Mammary microvascular endothelial cell (primary cell): ENCODE measurements at places on chromosomes 2 and 18. TPM values are rescaled to one million over a fixed set of nuclear protein-coding genes. Genes with fewer than 3 reads are reported as not detected.

The C1QL2 gene
- total RNA-seq = not detected in 2 replicates

The NEU2 gene
- not detected in 2 replicates for total RNA-seq

The FOSL2 gene
- 54.4 and 58.7 TPM in 2 replicates for total RNA-seq

The LIMS1 gene
- 85.3 and 89.7 TPM in 2 replicates for total RNA-seq

The PRKRA gene
- total RNA-seq = 30.2 and 46.2 TPM in 2 replicates

The CLHC1 gene
- 0.93 and 1.1 TPM in 2 replicates for total RNA-seq

The POTEC gene
- not detected in 2 replicates for total RNA-seq

The ANKRD53 gene
- total RNA-seq = 0.73 and 0.79 TPM in 2 replicates

The GPR75 gene
- total RNA-seq = 0.27 and 0.94 TPM in 2 replicates

The CMPK2 gene
- total RNA-seq = 23.4 and 30.0 TPM in 2 replicates

The CDC42EP3 gene
- total RNA-seq = 33.0 and 39.0 TPM in 2 replicates

The TRIM54 gene
- 0.49 TPM in 1 of 2 replicates, not detected in the other for total RNA-seq

The MERTK gene
- 13.4 and 14.9 TPM in 2 replicates for total RNA-seq

The KRTCAP3 gene
- total RNA-seq = not detected in 2 replicates

The ADGRF3 gene
- 0.05 and 0.20 TPM in 2 replicates for total RNA-seq

The MC4R gene
- not detected in 2 replicates for total RNA-seq

The NR4A2 gene
- total RNA-seq = 0.47 and 0.54 TPM in 2 replicates

The HS6ST1 gene
- 14.0 and 16.9 TPM in 2 replicates for total RNA-seq

The C2orf80 gene
- not detected in 2 replicates for total RNA-seq

The KLHL29 gene
- total RNA-seq = 2.9 and 3.1 TPM in 2 replicates

The ZDBF2 gene
- total RNA-seq = 2.4 and 3.0 TPM in 2 replicates

The CHRND gene
- not detected in 2 replicates for total RNA-seq

The TEX44 gene
- not detected in 2 replicates for total RNA-seq

The LMAN1 gene
- total RNA-seq = 101 and 109 TPM in 2 replicates

The TMEM247 gene
- not detected in 2 replicates for total RNA-seq

The TUBB8B gene
- not detected in 2 replicates for total RNA-seq

The ASXL3 gene
- total RNA-seq = not detected in 2 replicates

The HSBP1L1 gene
- 5.8 and 9.1 TPM in 2 replicates for total RNA-seq

The TDRD15 gene
- total RNA-seq = not detected in 2 replicates

The SPATA3 gene
- total RNA-seq = not detected in 2 replicates

The ZNF521 gene
- 18.1 and 25.3 TPM in 2 replicates for total RNA-seq

The CLEC4F gene
- 0.10 TPM in 1 of 2 replicates, not detected in the other for total RNA-seq

The MTIF2 gene
- 24.0 and 27.0 TPM in 2 replicates for total RNA-seq

The EFEMP1 gene
- 1,504 and 1,597 TPM in 2 replicates for total RNA-seq

The NGEF gene
- total RNA-seq = 0.53 and 1.1 TPM in 2 replicates

The L3MBTL4 gene
- total RNA-seq = 1.00 and 2.9 TPM in 2 replicates

The LBX2 gene
- 2.5 and 4.3 TPM in 2 replicates for total RNA-seq

The ZSCAN30 gene
- 14.9 and 15.8 TPM in 2 replicates for total RNA-seq

The UGT1A6 gene
- total RNA-seq = not detected in 2 replicates

The LBH gene
- 18.6 and 20.8 TPM in 2 replicates for total RNA-seq

The TOGARAM2 gene
- not detected in 2 replicates for total RNA-seq
